ENCODE measurements at places on chromosomes 1 and 21. TPM values are rescaled to one million over a fixed set of nuclear protein-coding genes. Genes with fewer than 3 reads are reported as not detected.
A peak's percentile ranks its signal among the peaks of the same experiment; 100 is the strongest.

Gene AADACL3
- not detected for total RNA-seq

Gene C1orf146
- total RNA-seq = not detected

Gene KRTAP12-2
- not detected for total RNA-seq

Gene CA6
- total RNA-seq = not detected

Gene C1orf87
- not detected for total RNA-seq

Gene TNN
- 0.09 TPM for total RNA-seq

DNA sequence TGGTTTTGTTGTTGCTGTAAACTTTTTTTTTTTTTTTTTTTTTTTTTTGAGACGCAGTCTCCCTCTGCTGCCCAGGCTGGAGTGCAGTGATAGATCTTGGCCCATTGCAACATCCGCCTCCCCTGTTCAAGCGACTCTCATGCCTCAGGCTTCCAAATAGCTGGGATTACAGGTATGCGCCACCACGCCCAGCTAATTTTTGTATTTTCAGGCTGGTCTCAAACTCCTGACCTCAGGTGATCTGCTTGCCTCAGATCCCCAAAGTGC, 78.9 kb upstream of the SLC45A1 start:
- DNase-seq = peak; percentile 69

DNA sequence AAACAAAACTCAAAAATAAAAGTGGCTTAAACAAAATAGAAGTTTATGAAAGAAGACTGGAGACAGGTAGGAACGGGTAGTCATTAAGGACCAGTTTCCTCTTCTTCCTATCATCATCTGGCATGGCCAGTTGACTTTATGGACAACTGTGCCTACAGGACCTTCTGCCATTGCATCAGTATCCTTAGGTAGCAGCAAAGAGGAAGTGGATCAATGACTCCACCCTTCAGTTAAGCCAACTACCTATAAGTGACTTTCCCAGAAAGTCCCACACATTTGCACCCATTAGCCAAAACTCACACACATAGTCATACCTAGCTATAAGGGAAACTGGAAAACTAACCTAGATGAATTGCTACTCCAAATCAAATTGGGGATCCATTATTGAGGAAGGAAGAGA, 51.7 kb downstream of the RASAL2 start:
- no peak for DNase-seq

GRCh38 chr1:217660353-217661062, 29.4 kb downstream of the SPATA17 start:
- DNase-seq = no peak

Gene KRTAP7-1
- not detected for total RNA-seq

DNA sequence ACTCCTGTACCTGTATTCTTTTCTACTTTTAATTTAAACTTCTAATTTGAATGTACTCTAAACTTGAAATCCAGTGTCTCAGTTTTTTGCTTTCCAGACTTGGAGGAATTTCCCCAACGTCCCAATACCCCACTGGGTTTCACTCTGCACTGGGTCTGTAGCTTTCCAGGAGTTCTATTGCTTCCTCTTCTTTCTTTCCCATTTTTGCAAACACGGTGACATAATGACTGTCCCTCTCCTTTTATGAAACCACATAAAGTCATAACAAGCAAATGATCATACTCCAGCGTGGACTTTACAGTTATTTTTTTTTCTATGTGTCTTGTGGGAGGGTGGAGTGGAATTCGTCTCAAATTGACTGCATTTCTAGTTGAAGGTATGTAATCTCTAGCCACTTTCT, 97.1 kb downstream of the FASLG start:
- DNase-seq = no peak

GRCh38 chr21:38303300-38303699, 46.5 kb downstream of the KCNJ15 start:
- DNase-seq = peak; percentile 68

Gene MOV10
- 18.4 TPM for total RNA-seq

- no peak for DNase-seq
Observed at GRCh38 chr1:42214447-42214871, 49.9 kb upstream of the GUCA2A start.

Data from right cardiac atrium (tissue), 5 donors.